ENCODE measurements at places on chromosomes 5 and 9.

DNA sequence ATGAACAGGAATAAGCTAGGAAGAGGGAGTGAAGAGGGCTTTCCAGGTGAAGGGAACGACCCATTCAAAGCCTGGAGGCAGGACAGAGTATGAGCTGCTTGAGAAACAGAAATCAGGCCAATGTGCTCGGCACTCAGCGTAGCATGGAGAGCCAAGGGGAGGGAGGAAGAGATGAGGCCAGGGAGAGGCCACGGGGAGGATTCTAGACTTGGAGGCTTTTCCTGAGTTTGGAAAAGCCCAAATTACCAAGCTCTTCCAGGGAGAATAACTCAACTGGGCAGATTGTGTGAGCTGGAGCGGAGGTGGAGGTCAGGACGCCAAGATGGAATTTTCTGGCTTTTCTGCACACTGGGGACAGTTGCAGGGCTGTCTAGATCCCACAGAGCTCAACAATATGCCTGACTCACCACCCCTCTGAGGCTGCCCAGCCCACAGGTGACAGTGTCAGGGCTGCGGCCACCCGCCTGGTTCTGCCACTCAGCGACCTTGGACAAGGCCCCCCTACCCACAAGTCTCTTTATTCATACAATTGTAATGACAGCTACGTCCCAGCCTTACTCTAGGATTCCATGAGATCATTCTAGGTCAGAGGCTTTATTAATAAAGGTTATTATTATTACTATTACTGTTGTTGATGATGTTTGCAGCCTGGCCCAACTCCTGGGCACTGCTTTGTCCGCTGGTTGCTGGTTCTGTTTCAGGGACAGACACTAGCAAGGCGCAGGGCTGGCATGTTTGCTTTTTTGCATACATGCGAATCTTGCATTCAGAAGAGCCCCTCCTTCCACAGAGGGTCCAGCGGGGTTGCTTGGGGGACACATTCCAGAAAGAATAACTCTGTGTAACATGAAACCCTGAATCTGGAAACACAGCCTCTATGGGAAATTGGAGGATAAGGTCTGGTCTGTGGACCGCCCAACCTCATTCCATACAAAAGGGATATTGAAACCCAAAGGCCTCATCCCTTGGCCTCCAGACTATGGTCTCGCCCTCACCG, 9.4 kb upstream of the LMX1B start:
- DNase-seq = no peak

- DNase-seq = no peak
These were observed 412.8 kb downstream of the SPOCK1 start for GRCh38 chr5:137086342-137086741.

- no peak for DNase-seq
These were observed 97.4 kb downstream of the HINT1 start for GRCh38 chr5:131067636-131068035.

DNA sequence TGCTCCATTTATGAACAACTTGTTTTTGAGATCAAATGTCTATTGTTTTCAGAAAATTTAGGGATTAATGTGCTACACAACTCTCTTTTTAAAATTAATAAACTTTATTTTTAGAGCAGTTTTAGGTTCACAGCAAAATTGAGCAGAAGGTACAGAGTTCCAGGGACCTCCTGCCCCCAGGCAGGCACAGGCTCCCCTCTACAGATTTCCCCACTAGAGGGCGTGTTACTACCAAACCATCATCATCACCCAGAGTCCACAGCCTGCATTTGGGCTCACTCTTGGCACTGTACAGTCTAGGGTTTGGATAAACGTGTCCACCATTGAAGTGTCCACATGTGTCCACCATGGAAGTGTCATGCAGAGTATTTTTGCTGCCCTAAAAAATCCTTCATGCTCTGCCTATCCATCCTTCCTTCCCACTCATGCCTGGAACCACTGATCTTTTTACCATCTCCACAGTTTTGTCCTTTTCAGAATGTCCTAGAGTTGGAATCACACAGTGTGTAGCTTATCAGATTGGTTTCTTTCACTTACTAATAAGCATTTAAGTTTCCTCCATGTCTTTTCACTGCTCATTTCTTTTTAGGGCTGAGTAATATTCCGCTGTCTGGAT, 61.7 kb downstream of the MRPL36 start:
- peak; percentile 27 for DNase-seq

DNA sequence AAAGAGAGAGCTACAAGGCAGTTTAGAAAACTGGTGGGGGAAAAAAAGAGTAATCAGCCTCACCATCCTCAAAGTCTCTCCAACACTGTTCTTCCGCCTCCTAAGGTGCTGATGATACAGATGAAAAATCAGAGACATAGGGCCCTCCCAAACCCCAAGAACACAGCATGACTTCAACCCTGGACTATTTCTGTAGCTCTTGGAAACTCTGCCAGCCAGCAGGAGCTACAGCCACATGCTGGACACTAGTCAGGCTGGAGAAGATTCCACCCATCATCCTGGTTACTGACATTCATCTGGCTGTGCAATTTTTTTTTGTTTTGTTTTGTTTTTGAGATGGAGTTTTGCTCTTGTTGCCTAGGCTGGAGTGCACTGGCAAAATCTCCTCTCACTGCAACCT, 42.4 kb downstream of the OXCT1 start:
- no peak for DNase-seq

DNA sequence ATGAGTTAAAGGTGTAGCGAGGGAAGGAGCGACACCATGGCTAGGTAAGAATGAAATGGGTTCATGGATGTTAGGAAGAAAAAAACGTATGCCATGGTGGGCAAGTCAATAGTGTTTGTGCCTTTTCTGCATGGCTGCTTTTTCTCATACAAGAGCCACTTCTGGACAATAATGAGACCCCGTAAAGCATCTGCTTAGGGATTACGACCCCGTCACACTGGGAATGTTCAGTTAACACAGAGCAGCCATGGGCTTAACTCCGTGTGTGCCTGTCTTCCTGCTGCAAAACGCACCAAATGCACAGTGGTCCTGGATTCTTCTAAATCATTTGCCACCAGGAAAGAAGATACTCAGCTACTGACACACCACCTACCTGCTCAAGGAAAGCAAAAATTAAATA, 81.8 kb downstream of the NFIB start:
- DNase-seq = no peak

- no peak for DNase-seq
These were observed 2.6 kb upstream of the ANKRD18A start for GRCh38 chr9:38622951-38623350.

- DNase-seq = no peak
These were observed 159.4 kb downstream of the FBN2 start for GRCh38 chr5:128378632-128379031.
